CD4-positive, alpha-beta T cell treated with Interleukin-10 for 1 hour (primary cell): ENCODE measurements at places on chromosomes 1 and 21.

DNA sequence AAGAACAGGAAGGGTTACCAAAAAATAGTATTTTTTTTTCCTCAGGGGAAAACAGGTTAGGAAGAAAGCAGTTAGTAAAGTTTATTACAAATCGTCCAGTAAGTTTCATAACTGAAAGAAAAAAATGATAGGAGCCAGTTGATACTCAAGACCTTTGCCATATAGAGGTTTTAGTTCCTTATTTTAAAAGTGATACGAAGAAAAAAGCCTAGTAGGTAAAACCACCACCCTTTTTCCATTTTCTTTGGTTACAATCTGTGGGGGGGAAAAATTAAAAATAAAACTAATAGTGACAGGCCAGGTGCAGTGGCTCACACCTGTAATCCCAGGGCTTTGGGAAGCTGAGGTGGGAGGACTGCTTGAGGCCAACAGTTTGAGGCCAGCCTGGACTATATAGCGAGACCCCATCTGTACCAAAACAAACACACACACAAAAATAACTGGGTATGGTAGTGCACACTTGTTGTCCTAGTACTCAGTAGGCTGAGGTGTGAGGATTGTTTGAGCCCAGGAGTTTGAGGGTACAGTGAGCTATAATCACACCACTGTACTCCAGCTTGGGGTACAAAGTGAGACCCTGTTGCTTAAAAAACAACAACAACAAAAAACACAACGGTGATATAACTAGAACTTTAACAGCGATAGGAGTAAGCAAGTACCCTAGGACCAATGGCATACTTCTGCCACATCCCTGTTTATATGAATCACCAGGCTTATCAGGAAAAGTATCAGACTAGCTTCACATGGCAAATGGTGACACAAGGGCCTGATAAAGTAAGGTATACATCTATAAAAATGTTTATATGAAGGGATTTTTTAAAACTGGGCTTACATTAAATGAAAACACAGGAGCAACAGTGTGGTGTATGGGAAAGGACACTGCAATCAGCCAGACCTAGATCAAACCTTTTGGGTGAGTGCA lies 5.4 kb downstream of the TMEM59 start:
- no peak for DNase-seq

DNA sequence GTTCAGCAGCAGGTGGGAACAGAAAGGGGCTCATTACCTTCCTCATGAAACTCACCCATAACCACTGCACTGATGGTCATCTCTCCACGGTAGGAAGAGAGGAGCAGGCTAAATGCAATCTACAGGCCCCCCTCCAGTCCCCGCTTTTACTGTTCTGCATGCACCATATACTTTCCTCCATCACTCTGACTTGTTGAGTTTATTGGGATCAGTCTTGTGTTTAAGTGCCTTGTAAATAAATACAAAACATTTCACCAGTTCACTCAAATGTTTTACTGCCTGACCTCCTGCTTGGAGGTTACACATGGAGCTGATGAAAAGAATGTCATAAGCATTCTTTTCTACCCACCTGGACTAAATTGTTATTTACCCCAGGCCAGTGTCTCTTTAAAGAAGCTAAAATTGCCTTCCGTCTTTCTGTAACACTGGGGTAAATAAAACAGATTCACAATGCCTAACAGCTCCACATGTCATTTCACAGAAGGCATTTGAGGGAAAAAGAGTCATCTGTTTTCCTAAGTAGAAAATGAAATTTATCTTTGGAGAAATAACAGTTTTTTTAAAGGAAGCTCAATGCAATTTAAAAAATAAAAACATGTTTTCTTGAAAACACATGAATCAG lies 30.7 kb downstream of the PTPN14 start:
- no peak for DNase-seq

GRCh38 chr1:7769673-7770412 lies 1.3 kb upstream of the VAMP3 start:
- no peak for DNase-seq

GRCh38 chr1:233790662-233791371 lies 113.7 kb upstream of the SLC35F3 start:
- peak; percentile 39 for DNase-seq

GRCh38 chr1:231558708-231559185 lies 30.3 kb downstream of the TSNAX start:
- DNase-seq = no peak

DNA sequence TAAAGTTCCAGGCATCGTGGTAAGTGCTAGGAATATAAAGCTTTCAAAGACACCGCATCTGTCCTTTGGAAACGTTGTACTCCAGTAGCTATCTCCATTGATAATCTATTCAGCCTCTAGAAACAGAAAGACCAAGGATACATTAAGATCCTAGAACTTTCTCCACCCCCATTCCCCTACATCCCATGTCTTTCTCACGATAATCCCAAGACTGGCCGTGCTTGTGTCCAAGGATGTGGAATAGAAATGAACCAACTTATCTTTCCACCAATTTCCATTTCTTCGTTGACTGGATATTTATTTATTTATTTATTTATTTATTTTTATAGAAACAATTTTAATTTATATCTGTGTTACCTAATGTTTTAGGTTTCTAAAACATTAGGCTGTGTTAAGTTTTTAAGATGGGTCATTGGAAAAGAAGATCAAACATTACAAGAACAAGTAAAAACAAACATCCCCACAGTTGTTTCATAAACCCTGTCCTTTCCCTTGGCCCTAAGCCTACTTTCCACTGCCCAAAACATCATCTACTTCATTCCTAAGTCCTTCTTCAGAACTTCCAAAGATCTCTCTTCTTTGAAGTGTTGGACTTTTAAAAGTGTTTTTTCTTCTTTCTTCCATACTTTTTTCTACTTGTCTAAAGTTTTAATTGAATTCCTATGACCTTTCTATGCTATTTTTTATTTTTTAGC lies 39.7 kb downstream of the LRRC8C start:
- DNase-seq = no peak

GRCh38 chr1:228554107-228554506 lies 66.9 kb downstream of the RNF187 start:
- no peak for DNase-seq

GRCh38 chr1:225813214-225813964 lies 3.5 kb downstream of the EPHX1 start:
- no peak for DNase-seq

- DNase-seq = no peak
These were observed 3.7 kb downstream of the NES start for GRCh38 chr1:156673387-156674121.

DNA sequence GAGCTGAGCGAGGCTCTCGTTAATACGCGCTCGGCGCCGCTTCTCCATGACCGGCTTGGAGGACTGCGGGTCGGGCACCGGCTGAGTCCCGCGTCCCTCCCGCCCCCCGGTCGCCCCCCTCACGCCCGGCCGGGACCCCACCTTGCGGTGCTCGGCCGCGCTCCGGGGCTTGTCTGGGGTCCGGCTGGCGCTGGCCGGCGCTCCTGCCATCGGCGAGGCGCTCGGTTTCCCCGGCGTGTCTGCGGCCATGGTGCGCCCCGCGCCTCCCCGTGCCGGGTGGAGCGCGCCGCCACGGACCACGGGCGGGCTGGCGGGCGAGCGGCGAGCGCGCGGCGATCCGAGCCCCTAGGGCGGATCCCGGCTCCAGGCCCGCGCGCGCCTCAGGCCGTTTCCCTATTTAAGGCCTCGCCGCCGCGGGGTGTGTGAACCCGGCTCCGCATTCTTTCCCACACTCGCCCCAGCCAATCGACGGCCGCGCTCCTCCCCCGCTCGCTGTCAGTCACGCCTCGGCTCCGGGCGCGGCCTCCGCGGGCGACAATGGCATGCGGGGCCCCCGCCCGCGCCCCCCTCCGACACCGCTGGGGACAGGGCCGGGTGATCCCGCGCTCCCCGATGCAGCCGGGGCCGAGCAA lies at the start of gene HES4:
TSS of gene HES4 (minus strand) at position 373 of the 632 bp plus-strand sequence. CDS start at position 249, 124 bp downstream.
- peak; percentile 68 for DNase-seq

- no peak for DNase-seq
These were observed 18.2 kb downstream of the TSNAX start for GRCh38 chr1:231546693-231547092.

DNA sequence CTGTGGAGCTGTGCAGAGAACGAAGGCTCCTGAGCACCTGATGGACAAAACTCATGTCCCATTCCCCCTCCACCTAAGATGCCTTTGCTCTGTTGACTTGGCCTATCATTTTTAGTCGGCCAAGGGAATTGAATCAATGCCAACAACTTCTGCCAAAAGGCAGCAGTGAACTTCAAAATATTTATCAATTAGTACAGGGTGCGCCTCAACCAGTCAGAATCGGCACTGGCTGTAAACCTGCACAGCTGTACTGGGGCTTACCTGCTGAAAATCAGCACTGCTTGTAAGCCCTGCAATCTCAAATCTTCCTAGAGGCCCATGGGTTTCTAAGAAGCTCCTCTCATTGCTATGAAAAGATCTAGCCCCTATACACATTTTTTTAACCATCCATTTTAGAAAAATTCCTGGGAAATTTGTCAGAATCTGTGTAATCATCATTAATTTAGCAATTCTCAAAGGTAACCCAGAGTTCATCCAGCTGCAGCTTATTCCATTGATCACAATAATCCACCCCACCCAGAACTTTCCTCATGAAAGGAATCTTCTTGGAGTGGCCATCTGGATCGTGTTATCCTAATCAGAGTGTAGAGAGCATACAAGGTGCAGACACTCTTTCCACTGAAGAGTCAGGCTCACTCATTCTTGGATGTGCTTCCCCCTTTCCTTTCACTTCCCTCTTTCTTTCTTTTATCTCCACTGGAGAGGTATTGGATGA lies 40.2 kb downstream of the ADAMTS1 start:
- no peak for DNase-seq

- no peak for DNase-seq
These were observed 38.0 kb downstream of the CD58 start for GRCh38 chr1:116532671-116533428.

- DNase-seq = no peak
These were observed 20.3 kb upstream of the TBX19 start for GRCh38 chr1:168260393-168260792.

- no peak for DNase-seq
These were observed 221.8 kb downstream of the CENPF start for GRCh38 chr1:214824763-214825162.

DNA sequence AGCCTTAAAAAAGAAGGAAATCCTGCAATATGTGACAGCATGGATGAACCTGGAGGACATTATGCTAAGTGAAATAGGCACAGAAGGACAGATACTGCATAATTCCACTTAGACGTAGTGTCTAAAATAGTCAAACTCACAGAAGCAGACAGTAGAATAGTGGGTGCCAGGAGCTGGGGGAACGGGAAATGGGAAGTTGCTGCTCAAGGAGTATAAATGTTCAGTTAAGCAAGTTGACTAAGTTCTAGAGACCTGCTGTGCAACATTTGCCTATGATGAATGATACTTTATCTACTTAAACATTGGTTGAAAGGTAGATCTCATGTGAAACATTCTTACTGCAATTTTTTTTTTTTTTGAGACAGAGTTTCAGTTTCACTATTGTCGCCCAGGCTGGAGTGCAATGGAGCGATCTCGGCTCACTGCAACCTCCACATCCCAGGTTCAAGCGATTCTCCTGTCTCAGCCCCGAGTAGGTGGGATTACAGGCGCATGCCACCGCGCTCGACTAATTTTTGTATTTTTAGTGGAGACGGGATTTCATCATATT lies 197.8 kb downstream of the HIVEP3 start:
- peak; percentile 18 for DNase-seq

DNA sequence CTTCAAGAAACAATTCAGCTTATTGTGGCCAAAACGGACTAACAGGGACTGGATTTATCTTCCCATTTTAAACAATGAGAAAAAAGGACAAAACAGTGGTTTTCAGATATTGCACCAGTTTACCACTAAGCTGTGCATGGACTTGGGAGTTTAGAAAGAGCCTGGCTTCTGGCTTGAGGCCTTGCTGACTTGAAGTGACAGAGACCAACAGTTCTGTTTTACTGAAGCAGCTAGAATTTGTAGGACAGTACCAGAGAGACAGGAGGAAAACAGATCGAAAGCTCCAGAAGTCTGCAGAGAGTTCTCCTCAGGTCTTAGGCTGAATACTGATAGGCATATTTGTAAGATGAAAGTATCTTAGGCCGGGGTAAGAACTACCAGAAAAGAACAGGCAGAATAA lies 20.5 kb downstream of the FCRL4 start:
- no peak for DNase-seq

DNA sequence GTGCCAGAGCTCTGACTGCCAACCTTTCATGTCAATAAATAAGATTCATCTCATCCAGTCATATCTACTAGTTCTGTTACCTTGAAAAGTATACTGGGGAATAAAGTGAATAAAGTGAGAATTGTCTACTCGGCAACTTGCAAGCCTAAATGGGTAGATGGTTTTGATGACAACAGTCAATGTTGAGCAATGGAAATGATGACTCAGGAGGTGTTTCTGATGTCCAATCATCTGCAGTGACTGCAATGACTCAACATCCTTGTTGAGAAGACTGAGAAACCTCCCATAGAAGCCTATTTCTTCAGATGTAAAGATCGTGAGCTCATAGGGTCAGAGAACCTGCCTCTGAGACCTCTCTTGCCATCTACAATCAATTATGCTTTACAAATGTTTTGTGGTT lies 276.4 kb downstream of the SPATA17 start:
- no peak for DNase-seq
